ENCODE measurements at places on chromosomes 6 and 20.
A peak's percentile ranks its signal among the peaks of the same experiment; 100 is the strongest.

DNA sequence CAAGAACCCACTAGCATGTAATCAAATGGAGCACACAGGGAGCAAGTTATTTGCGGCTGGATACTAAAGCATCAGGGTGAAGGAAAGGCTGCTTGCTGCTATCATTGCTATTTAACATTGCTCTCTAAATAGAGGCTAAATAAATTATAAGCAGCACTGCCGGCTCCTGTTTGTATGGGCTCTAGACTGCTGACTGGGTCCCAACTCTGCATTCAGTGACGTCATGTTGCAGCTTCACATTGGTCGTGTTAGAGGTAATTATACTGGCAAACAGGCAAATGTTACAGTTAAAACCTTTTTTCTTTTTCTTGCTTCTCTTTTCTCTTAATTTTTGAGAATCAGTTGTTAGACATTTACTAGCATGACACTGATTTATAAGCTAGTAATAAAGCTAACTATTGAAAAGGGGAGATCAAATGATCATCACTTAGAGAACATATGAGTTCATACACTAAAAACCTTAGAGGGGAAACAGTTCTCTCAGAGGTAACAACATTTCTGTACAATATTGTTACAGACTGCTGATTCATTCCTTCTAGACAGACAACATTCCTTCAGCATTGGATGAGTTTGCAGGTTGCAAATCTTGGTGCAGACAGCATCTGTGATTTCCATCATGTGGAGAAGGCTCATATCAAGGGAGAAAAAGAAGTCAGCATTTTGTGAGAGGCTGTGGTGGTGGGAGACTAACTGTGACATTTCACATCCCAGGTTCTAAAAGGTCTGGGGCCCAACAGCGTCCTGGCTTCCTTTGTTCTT, 15.9 kb downstream of the RFPL4B start:
- no peak for DNase-seq

- peak; percentile 90 for DNase-seq
Observed at GRCh38 chr6:15399641-15400470, 154.0 kb downstream of the JARID2 start.

DNA sequence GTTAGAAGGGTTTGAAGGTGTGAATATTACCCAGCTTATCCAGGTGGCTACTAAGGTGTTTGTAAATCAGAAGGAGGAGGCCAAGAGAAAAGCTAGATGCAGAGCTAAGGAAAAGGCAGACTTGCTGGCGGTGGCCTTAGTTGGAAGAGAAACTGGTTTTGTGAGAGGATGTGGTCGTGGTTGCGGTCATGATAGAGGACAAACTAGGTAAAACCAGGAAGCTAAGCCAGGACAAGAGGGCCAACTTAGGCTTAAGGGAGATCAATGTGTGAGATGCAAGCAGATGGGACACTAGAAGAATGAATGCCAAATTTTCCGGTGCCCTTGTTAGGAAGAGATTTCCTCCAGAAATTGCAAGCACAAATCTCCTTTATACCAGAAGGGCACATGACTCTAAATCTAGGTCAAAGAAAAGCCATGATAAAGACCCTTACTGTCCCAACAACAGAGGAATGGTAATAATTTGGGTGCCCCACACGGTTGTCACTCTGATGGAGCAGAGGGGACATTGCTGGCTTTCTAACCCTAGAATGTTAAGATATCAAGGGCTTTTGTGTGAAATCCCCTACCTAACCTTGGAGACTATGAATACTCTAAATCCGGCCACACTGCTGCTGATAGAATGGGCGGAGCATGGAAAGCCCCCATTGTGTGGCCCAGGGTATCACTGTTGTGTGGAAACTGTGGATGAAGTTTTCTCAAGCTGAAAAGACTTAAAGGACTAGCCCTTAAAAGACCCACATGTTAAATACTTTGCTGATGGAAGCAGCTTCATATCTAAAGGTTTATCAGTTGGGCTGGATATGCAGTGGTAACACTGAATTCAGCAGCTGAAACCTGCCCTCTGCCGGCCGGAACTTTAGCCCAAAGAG, 7.8 kb downstream of the IL22RA2 start:
- DNase-seq: no peak

DNA sequence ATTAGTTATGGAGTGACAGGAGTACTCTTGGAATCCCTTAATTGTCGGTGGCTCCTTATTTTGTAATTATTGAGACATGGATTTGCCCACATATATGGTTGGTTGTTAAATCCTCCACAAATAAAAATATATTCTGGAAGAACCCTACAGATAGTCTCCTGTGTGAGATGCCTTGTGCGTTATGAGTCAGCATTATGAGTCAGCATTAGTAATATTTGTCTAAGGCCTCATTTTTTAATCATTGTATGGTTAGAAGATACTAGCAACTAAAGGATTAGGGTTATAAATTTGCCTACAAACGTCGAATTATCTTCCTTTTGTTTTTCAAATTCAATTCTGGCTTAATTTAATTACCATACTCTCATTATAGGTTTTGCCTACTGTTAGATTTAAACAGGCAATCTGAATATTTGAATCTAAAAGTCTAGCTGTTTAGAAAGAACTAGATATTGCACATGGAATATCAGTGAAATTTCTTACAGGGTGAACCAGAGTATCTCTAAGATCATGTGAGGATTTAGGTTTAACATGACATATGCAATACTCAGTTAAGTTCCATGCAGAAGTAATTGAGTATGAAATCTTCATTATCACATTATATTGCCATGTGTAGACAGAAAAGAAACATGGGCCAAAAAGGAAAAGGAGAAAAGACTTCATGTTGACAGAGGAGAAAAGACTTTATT, 5.9 kb downstream of the C6orf58 start:
- DNase-seq: no peak

DNA sequence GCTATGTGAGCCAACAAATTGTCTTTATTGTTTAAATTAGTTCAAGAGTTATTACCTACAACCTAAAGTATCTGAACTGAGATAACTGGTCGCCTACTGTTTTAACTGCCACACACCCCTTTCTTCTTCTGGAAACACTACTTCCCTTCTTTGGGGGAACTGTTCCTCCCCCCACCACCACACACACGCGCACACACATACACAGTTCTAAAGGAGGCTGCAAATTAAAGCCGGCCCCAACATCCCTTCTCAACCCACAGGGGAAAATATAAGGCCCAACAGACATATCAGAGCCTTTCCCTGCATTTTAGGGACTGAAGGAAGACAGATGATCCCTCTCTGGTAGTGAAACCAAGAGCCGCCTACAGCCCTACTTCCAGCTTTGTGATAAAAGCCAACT, 348.0 kb upstream of the JARID2 start:
- DNase-seq: no peak

- no peak for DNase-seq
Observed at GRCh38 chr6:111737065-111737521, 131.4 kb upstream of the TRAF3IP2 start.

DNA sequence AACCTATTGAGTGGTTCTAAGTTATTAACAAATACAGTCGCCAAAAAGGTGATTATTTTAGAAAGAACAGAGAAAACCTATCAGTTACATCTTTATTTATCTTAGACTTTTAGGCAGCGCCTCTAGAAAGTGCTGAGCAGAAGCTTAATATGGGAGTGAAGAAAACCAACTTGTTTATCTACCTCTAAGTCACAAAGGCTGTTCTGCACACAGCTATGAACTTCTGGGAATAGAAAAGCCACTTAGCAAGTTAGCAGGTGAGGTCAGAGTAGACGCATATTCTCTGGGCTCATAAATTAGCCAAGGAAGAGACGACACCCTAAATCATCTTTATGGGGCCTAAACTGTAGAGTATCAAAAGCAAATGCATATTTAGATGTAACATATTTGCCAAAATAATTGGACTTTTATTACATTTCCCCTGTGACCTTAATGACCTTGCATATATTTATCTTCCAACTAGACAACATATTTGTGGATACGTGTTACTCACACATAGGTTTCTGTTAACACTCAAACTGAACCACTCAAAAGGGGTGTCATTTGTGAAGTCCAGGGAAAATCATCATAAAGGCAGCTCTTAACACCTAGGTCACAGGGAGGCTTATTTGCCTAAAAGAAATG, 267.1 kb downstream of the ADGB start:
- DNase-seq: no peak

DNA sequence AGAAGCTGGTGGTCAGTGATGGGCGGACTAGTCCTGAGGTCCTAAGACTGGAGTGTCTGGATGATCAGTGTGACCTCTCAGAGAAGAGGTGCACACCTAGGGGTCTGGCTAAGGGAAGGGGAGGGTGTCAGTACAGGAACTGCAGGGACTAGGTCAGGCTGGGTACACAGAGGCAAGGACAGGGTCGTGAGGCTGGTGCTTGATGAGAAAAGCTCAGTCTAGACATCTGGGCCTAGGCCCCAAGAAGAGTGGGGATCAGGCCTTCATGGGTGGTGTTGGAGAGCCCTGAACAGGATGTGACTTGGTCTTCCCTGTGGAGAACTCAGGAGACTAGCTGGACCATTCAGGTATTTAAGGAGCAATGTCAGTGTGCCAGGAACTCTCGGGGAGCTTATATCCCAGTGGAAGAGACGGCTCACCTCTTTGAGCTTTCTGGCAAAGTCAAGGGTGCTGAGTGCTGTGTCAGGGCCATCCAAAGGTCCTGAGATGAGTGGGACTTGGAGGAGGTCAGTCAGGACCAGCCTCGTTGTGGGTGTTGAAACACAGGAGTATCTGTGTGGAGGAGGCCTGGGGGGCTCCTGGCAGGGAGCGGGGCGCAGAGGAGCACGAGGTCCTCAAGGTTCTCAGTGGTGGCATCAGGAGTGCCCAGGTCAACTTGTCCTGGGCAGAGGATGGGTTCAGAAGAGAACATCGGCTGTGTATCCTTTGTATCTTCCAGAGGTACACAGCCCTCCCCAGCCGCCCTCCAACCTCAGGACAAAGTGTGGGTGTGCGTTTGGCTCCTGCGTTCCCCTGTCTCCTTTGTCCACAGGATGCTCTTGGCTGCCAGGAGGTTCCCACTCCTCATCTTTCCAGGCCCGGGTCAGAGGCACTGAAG, 13.3 kb upstream of the MYT1 start:
- no peak for DNase-seq

DNA sequence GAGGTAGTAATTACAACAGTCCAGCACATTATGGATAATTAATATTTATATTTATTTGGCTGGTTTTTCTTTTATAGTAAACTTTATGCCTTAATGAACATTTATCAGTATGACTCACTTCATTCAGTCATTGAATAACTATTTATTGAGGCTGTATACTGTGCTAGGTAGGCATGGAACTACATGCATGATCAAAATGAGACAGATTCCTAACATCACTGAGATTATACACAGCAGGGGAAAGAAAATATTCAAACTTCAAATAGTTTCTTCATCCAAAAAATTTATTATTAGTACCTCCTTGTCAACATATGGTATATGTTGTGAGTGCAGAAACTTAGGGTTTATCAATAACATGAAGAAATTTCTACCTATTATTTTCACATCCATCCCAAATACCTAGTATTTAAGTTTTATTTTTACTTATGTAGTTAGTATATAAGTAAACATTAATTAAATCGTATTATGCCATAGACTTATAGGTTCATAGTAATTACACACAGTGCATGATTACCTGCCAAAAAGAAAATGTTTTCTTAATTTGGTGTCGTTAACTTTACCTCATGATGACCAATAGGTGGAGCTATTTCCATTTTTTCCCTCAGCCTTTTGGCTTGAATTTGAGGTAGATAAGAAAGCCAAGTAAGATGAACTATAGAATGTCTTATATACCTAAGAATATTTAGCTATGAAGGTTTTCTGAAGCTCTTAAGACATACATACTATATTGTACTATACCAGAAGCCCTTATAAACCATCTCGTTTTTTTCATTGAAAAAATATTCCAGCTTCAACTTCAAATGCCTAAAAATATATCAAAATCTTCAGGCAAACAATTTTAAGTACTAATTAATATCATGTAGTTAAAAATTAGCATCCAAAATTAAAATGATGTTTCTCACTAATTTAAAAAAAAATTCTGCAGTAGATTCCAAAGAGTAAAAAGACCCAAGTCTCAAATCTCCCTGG, 12.5 kb upstream of the TMEM30A start:
- peak; percentile 53 for DNase-seq

- DNase-seq: peak; percentile 54
Observed at GRCh38 chr6:140857739-140858380, 1274.9 kb upstream of the GJE1 start.

- no peak for DNase-seq
Observed at GRCh38 chr6:36823421-36824096, 15.7 kb downstream of the CPNE5 start.

- DNase-seq: no peak
Observed at GRCh38 chr20:39533858-39534257, 571.7 kb downstream of the DHX35 start.

DNA sequence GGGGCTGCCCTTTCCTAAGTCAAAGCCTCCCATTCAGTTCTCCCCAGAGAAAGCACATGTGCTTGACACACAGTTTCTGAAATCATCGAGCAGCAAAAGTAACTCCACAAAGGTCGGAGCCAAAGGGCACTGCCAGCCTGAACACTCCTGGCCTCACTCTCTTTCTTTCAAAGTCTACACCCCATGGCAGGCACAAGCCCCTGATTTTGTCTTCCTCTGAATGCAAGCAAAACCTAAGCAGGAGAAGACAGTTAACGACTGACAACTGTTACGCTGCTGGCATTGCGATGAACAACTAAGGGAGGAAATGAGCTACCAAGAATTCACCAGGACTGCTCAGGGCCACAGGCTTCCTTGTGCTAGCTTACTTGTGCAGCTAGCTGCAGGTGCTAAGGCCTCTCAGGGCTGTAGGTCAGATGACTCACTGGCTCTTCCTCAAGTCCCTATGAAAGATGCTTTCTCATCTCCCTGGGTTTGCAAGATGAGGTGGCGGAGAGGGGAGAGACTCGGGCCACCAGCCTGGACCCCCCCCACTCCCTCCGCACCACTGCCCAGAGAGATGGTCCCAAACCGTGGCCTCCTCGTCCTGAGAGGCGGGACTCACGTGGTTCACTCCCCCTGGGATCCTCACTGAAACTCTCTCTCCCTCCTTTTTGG, 208.2 kb downstream of the DLL1 start:
- no peak for DNase-seq

- DNase-seq: no peak
Observed at GRCh38 chr6:131116755-131117360, 18.4 kb upstream of the AKAP7 start.

DNA sequence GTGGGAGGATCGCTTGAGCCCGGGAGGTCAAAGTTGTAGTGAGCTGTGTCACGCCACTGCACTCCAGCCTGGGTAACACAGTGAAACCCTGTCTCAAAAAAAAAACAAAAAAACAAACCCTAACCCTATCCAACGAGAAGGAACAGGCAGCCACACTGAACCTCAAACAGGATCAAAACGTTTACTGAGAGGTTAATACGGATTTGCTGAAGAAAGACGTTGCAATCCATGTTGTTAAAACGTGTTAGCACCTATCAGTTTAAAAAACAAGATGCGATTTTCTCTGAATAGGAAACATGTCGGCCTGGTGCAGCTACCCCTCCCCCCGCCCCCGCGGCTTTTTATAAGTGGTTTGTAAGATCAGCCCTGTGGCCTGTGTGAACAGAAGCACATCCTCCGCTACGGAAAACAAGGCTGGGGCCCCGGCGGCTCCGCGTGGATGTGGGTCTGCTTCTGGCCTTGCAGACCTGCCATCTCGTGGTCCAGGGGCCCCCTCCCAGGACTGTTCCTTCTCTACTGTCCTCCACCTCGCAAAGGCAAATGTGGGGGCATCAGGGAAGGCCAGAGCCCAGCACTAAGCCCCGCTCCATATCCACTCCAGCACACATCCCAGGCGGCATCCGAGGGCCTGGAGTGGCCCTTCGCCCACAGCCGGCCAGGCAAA, 11.4 kb downstream of the SLC2A4RG start:
- no peak for DNase-seq

Data from right lung (tissue), 10 donors.